ENCODE measurements at places on chromosomes 4 and X.

GRCh38 chr4:168555437-168555836 is 58.6 kb downstream of the PALLD start:
- DNase-seq: no peak

GRCh38 chrX:118978451-118978850 is 4.0 kb downstream of the LONRF3 start:
- no peak for DNase-seq

DNA sequence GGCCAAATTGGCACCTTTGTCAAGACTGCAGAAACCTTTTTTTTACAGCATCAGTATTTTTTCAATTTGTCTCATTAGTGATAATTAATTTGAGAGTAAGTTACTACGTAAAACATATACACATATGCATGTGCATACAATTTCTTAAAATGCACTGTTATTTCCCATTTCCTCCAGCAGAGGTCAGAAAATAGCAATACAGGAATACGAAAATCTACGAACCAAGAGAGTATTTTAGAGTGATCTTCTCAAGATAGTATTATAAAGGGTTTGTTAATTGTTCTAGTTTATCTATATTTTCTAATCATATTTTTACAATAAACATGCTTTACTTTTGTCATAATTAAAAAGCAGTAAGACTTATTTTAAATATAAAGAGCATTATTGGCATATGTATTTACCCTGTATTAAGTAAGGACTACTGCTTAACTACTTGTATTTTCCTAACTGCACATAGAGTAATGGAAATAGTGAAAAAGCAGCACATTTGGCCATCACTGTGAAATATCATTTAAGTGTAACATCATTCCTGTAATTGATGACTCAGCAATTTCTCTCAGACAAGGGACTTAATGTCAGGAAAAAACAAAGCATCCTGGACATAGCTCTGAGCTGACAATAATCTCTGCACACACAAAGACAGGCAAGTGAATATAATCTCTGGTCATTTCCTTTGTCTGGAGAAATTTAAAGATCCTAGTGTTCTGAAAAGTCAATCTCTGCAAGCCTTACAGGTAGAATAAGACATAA is 45.6 kb downstream of the MAOB start:
- no peak for DNase-seq

GRCh38 chr4:100177126-100177525 is 13.1 kb downstream of the DDIT4L start:
- DNase-seq: no peak

DNA sequence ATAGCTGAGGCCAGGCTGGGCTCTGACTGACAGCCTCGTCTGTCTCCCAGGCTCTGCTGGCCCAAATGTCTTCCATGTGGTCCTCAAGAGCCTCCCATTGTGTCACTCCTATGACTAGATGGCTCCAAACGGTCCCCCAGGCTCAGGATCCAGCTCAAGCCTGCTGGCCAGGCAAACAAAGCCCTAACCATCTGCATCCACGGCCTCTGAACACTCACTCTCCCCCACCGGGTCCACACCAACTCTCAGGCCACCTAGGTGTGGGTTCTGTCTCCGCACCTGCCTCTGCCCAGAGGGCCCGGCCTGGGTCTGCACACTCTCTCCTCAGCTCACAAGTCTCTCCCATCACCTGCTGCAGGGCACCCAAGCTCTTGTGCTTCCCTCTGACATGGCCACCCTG is 52.9 kb downstream of the JAKMIP1 start:
- no peak for DNase-seq

GRCh38 chr4:62250100-62250499 is 1050.0 kb downstream of the ADGRL3 start:
- DNase-seq: no peak

GRCh38 chr4:150990250-150990649 is 24.8 kb downstream of the LRBA start:
- DNase-seq: no peak

DNA sequence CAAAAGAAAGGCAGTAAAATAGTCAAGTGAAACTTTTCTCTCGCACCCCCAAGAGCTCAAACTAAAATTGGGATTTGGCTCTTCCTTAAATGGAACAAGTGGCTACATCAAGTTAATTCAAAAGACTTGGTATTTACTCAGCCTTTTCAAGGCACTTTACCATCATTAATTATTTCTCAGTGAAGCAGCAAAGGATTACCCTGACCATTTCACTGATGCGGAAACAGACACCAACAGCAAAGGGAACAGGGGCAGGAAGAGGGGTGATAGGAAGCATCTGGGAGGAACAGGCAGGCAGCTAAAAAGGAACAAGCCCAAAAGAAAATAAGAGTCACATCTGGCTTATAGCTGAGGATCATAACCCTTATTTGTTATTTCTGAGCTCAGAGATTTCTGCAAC is 2.7 kb downstream of the SCML2 start:
- DNase-seq: no peak

DNA sequence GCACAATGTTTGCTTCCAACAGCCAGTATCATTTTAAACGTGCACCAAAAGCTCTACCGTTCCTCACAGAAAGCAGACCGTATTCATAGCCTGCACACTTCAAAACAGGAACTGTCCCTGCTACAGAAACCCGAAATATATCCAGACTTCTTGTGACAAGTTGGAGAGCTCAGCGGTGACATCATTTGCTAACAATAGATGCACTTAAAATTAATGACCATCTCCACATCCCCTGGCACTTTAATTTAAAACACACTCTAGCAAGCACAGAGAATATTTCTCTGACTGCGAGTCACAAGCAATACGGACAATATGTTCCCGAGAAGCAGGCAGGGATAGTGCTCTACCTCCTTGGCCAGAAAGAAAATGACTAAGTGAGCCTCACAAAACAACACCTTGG is 2.5 kb downstream of the NYX start:
- DNase-seq: no peak

DNA sequence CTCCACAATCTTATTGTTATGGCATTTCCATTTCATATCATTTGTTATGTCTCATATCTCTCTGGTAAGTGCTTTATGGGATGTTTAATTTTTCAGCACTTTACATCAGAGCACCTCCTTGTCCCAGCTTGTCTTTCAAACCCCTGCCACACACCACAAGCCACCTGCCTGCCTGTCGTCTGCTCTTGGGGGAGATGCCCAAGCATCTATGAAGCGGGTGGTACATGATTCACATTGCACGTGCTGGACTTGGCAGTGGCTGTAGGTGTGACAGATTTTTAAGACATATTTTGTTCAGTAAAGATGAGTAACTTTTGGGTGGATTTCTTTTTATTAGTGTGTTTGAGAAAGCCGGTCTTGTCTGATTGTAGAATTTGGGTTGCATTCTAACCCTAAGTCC is 14.2 kb upstream of the SPATA4 start:
- no peak for DNase-seq

DNA sequence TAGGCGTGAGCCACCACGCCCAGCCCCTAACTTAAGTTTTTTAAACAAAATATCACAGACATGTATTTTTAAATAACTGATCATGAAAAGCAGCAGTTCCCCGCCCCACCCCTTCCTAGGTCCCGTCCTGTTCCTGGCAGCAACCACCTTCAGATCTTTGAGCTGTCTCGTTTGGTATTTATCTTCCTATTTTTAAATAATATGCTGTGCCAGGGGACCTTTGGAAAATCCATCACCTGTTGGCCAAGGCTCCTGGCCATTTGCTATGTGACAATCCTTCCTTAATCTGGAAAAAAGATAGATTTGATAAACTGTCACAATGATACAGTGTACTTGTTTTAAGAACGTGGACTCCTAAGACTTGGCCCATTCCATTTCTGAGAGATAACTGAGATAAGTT is 10.7 kb downstream of the GATB start:
- no peak for DNase-seq

All from ELF-1 (cell line).